NCI-H1417 treated with DMSO at 0.1 percent for 48 hours (cell line): ENCODE measurements at places on chromosomes 5 and 9.

GRCh38 chr5:43573058-43573457 lies 16.2 kb upstream of the PAIP1 start:
- no peak for DNase-seq

GRCh38 chr9:1604942-1605560 lies 410.1 kb upstream of the SMARCA2 start:
- DNase-seq, result no peak

DNA sequence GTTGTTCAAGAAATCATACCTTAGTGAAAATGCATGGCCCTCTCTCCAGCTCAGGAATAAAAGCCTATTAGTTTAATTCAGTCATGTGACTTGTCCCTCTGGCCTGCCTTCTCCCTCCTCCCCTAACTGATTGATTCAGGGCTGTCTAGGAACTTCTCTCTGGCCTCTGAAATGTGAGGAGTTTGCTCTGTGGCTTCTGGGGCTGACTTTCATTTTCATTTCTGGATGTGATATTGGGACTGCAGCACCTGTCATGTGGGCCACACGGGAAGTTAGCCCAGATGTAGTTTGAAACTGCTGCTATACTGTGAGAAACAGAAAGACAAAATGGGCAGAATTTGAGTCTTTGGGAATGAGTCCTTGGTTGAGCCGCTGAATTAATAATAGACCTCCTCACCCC lies 44.8 kb downstream of the PARP8 start:
- no peak for DNase-seq

DNA sequence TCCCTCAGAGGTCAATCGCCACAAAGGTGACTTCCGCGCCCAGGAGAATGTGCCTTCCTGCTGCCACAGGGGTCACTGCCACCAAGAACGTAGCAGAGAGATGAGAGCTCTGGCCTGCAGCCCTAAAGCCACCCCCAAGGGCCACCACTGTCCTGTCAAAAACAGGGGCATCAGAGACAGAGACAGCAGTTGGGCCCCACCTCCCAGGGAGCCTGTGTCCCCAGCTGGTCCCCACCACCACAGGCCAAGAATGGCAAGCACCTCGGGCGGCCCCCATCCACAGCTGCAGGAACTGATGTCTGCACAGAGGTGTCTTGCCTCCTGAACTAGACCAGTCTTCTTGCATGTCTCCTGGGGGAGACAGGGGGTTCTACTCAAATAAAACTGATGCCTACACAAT lies 5.8 kb downstream of the SPATA31E1 start:
- no peak for DNase-seq

- DNase-seq, result no peak
Observed at GRCh38 chr5:179143446-179143845, 83.3 kb downstream of the ZNF354C start.

DNA sequence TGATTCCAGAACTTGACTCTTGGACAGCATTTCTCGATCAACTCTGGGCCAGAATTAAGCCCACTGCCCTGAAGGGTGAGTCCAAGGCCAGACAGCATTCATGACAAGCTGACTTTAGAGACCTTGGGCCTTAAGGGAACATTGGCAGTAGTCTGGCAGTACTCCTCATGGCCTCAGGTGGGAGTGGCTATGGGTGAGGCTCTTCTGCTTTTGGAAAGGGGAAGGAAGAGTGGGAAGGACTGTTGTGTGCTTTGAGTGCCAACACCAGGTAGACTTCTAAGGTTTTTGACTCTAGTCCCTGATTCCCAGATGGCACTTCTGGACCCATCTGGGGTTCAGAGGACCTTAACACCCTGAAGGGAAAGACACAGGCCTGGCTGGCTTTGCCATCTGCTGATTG lies 530.4 kb downstream of the ACTL7B start:
- DNase-seq, result no peak

- no peak for DNase-seq
Observed at GRCh38 chr9:133436681-133437080, 14.5 kb downstream of the ADAMTS13 start.

DNA sequence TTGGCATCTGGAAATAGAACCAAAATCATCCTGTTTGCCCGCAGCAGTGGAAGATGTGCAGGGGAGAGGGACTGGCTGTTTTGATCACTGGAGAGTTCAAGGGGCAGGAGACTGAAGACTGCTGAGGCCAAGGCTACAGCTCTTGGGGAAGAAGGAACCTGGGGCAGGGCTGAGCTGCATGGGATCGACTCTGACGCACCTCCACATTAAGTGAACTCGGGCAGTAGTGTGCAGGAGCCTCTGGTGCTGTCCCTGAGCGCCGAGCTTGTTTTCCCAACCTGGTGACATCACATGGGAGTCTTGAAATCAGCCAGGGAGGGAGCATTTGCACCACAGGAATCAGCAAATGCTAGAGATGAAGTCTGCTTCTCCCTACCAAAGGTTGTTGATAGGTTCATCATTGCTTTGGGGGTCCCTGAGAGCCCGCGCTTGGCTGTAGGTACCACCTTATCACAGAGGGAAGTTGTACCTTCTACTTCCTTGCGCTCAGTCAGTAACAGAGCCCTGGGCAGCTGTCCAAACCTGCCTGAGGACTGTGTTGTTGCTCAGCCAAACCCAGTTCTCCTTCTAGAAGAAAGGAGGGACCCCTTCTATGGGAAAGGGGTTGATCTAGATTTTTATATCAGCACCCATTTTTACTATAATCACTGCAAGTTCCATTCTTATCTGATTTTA lies 52.3 kb upstream of the CTSL start:
- DNase-seq, result no peak

DNA sequence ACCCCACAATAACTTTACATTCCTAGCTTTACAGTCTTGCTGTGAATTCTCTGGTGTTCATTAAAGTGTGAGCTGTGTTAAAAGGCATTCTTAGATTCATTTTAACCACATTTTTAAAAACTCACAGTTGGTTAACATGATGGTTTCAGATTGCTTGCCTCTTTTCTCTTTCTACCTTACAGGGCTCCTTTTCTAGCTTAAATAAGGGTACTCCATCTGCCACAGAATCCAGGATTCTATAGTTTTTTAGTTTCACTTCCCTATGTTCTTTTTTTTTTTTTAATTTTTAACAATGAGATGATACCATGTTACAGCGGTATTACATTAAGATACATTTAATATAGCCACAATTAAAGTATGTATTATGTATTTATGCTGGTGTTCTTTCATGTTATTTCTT lies 3.9 kb upstream of the FBXO4 start:
- no peak for DNase-seq

DNA sequence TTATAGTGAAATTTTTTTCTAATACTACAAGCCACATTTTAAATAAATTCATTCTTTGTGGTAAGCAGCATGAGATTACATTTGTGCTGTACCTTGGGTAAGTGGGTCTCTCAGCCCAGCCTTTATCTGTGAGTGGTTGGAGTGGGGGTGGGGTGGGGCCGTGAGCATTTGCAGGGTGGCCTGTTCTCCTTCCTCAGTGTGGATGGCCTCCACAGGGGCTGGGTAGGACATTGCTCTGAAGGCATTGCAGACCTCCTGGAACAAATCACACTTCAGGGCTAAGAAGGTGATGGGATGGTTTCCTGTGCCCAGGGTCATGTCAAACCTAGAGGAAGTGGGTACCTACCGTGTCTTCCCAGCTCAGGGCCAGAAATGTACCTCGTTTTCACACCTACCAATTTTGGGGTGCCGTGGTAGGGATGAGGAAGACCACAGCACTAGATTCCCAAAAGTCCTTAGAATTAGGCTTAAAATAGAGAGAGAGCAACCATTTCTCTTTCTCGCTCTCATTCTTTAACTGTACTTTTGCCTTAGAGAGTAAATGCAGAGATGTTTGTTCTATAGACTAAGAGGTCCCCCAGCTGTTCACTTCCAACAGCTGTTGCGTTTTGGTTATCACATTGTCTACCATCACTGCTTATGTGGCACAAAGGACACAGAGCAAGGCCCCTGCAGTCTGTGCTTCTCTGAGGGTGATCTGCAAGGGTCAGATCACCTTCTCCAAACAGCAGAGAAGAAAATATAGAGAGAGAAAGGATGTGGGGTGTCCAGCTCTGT lies 83.4 kb upstream of the CTSL start:
- DNase-seq, result no peak

- no peak for DNase-seq
Observed at GRCh38 chr5:72830362-72830761, 13.9 kb downstream of the TNPO1 start.

DNA sequence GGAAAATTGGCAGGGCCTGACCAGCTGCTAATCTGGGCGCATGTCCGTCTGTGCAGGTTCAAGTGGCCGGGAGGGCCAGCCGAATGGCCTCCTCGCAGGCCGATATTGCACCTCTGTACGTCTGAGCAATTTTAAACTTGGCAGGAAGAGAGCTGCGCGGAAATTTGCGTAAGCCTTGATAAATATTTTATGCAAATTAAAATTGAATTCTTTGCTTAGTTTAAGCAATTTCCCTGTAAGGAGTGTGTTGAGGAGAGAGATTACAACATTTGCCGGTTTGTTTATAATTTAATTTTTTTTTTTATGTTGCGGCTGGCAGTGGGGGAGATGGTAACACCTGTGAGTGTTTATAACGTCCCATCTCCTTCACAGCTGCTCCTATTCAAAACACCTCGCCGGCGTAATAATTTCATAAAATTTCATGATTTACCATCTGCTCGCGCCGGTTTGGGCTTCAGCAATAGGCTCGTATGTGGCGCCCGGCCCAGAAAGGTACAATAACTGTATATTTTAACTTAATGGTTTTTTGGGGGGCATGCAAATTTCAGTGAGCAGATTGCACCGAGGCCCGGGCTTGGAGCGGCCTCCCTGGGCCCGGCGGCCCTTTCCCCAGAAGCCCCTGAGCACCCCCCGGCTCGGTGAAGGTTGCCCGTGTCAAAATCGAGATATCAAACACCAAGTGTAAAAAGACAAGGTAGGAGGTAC lies 269.4 kb upstream of the MVB12B start:
- DNase-seq, result peak; percentile 66

- DNase-seq, result no peak
Observed at GRCh38 chr9:70954126-70954525, 167.3 kb downstream of the TRPM3 start.

DNA sequence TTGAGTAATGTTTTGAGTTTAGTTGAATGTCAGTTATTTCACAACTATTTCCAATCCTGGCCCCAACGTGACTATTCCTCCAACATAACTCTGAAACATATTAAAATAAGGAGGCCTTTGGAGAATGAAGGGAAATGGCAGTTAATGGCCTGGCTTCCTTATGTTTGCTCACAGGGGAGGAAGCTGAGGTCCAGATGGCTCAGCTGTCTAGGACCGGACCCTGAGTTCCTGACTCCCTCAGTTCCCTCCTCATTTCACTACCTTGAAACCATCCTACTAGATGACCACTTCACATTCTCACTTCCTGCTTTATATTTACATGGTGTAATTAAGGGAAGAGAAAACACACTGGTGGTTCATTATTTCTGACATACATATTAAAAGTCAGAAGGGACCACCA lies 6.6 kb downstream of the OTULINL start:
- DNase-seq, result no peak

DNA sequence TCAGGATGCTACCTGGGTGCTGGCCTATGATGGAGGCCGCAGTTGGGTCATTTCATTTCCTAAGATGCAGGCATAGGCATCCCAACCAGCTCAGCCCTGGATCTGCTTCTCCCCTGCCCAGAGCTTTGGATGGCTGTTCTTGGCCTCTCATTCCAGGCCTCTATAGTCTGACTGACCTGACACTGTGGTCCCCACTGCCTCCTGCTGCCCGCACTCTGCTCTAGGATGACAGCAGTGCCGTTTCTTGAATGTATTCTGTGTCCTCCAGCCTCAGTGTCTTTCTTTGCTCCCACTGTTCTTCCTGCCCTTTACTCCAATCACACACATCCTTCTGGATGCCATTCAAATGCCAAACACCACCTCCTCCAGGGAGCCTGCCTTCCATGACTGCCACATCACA lies 235.7 kb downstream of the HSPA4 start:
- DNase-seq, result no peak

GRCh38 chr5:1161833-1162229 lies 39.6 kb upstream of the SLC6A19 start:
- DNase-seq, result no peak

DNA sequence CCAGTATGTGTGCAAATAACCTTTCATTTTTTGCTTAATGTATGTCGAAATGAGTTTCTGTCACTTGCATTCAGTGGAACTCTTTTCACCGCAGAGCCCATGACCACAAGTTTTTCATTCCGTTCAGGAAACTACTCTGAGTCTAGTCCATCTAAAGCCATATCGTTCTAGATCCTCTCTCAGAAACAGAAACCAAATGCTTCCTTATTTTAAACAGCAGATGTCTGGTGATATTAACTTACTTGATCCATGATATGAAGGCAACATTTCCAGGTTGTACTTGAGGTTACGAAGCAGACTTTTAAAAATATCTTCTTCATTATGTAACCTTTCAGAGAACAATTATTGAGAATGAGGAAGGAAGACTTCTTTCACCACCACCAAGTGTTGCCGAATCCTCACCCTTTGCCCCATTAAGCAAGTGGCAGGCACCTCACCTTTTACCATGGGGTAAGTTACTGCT lies 72.4 kb upstream of the GNAQ start:
- DNase-seq, result no peak
